ENCODE measurements at places on chromosomes 6 and 20.
A peak's percentile ranks its signal among the peaks of the same experiment; 100 is the strongest.

- DNase-seq: no peak
These were observed 85.8 kb upstream of the ARMC2 start for GRCh38 chr6:108762394-108762793.

- no peak for DNase-seq
These were observed 166.8 kb upstream of the GRIK2 start for GRCh38 chr6:101226677-101227135.

GRCh38 chr6:21227486-21227885 is 366.1 kb upstream of the SOX4 start:
- DNase-seq: no peak

GRCh38 chr20:49384437-49385434 is 97.7 kb downstream of the KCNB1 start:
- DNase-seq: peak; percentile 90

- DNase-seq: no peak
These were observed 90.1 kb downstream of the CRYBG1 start for GRCh38 chr6:106450653-106451052.

- no peak for DNase-seq
These were observed 220.6 kb upstream of the UFL1 start for GRCh38 chr6:96301023-96301422.

- no peak for DNase-seq
These were observed 135.6 kb upstream of the SLC22A23 start for GRCh38 chr6:3592371-3592941.

- DNase-seq: no peak
These were observed 28.1 kb downstream of the NCOA7 start for GRCh38 chr6:125818772-125819260.

- DNase-seq: no peak
These were observed 9.8 kb upstream of the ZFP64 start for GRCh38 chr20:52201395-52201794.

DNA sequence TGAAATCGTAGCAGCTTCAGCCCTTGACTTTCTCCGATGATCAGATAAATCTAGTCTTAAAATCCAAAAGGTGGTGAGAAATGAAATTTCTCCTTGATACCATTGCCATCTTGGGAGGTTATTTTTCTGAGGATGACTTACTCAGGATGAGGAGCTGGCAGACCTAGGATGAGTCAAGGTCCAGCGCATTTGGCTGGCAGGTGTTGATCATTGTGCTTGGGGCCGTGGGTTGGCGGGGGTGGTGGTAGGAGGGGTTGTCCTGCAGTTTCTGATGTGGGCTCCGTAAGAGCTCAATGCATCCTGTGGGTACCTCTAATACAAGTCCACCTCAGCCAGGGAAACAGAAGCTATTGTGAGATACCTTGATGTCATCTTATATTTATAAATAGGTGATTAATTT is 148.3 kb upstream of the SCGN start:
- no peak for DNase-seq

GRCh38 chr6:128599036-128599435 is 78.6 kb upstream of the PTPRK start:
- no peak for DNase-seq

DNA sequence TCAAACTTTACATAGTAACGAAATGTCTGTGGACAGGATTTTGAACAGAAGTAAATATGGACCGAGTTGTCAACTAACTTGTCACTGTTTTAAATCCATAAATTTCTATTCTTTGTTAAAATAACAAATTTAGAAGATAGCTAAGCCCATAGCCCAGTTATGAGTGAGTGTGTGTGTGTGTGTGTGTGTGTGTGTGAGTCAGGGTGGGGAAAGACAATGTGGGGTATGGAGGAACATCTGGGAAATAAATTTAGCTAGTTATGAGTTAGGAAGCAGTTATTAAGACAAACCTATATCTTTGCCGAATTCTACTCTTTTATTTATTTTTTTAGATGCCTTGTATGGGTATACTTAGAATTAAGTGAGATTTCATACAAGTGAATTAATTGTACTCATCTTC is 9.0 kb downstream of the TPBG start:
- DNase-seq: no peak

DNA sequence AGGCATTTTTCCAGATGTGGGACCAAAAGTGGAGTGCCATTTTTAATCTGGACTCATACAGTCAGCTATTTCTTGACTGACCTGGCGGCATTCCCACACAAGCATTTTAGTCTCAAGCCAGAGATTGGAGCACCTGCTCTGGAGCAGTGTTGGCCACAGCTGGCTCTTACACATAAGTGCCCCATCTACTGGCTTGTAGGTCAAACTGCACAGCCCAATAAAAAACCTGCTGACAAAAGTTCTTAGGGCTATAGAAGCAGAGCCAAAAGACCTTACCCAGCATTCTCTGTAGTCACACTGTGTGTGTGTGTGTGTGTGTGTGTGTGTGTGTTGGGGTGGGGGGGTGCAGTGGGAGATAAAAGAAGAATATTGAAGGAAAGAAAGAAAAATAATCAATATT is 38.6 kb upstream of the SENP6 start:
- no peak for DNase-seq

DNA sequence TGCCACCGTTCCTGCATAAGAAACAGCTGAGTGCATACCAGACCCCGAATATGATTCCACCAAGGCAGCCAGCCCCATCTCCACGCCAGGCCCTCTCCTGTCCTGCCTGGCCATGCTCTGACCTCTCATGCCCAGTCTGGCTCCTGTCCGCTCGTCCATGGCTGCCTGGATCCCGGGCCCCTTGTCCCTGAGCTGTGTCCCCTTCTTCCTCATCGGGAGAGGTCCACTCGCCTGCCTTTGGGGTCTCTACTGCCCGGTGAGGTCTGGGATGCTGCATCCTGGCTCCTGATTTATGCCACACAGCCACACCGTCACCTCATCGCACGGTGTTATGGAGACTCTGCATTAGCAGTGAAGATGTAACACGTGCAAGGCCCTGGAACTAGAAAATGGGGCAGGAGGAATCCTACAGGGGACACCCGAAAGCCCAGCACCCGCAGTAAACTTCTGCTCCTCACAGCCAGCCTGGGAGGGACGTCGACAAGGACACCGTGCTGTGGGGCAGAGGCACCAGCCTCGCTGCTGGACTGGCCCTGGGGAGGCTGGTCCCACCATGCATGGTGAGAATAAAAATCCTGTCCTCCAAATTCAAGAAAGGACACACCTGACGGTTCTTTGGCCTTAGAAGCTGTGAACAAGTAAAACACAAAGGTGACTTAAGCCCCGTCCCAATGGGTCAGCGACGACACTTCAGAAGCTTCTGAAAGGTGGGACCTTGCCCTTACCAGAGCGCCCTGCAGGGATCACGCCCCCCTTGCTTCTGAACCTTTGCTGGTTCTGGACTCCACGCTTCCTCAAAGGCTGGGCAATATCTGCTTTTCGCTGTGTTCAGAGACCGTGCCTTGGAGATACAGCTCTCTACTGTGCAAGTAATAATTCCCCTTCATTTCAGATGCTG is 103.0 kb downstream of the DLL1 start:
- DNase-seq: no peak

GRCh38 chr6:137432054-137432611 is 62.1 kb downstream of the OLIG3 start:
- peak; percentile 80 for DNase-seq
